GM12892 (cell line): ENCODE measurements at places on chromosomes 5 and 9.
A peak's percentile ranks its signal among the peaks of the same experiment; 100 is the strongest.

- DNase-seq = no peak
These were observed 14.1 kb downstream of the ASPN start for GRCh38 chr9:92468206-92468605.

- DNase-seq = no peak
These were observed 439.3 kb downstream of the DTWD2 start for GRCh38 chr5:118548761-118549720.

- no peak for DNase-seq
These were observed 146.2 kb downstream of the MARCHF11 start for GRCh38 chr5:16033187-16033925.

DNA sequence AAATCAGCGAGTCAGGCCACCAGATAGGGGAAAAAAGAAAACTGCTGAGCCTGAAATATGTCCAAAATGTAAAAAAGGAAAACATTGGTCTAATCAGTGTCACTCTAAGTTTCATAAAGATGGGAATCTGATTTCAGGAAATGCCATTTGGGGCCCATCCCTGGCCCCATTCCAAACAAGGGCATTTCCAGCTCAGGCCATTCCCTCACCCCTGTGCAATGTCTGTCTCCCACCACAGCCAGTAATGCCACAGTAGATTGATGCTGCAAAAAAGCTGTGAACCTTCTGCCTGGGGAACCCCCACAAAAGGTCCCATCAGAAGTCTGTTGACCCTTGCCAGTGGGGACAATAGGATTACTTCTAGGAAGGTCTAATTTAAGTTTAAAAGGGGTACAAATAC lies 199.6 kb downstream of the YTHDC2 start:
- no peak for DNase-seq

DNA sequence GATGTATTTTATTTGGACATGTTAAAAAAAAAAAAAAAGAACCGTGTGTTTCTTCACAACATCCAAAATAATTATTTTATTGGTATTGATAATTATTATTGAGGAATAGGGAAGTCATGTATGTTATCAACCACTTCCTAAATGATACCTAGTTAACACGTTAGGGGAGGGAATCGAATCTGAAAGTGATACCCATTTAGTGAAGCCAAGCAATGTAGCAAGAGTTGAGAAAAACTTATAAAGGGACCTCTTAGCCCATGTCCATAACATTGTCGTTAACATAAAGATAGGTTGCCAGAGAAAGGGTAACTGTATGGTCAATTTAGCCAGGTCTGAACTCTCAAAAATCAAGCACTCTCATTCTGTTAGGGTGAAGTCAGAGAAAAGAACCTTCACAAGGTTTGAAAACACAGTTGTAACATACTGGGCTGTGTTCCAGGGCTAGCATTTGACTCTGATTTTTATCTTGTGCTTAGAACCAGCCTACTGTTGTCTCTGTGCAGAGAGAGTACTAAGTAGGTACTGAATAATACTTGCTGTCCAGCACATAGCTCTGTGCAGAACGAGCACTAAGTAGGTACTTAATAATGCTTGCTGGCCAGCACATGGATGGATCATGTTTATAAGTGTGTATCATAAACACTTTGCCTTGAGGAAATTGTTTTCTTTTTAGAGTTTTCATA lies 60.4 kb downstream of the GHR start:
- no peak for DNase-seq

DNA sequence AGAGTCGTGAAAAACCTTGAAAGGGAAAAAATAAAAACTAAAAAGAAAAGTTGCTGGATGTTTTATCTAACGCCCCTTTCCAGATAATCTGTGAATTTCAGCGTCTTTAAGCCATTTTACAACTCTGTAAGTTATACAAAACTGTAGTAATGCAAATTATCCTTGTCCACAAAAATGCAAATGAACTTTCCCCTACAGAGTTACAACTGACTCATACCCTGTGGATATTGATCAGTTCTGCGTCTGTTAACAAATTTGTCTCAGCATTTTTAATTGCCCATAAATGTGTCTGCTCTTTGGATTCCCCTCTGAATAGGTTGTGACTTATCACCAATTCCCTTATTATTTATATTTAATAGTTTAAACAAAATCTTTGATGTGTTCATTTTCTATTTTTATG lies 105.9 kb upstream of the PRLR start:
- DNase-seq = no peak

- no peak for DNase-seq
These were observed 260.4 kb downstream of the GABRB2 start for GRCh38 chr5:161286066-161286655.

DNA sequence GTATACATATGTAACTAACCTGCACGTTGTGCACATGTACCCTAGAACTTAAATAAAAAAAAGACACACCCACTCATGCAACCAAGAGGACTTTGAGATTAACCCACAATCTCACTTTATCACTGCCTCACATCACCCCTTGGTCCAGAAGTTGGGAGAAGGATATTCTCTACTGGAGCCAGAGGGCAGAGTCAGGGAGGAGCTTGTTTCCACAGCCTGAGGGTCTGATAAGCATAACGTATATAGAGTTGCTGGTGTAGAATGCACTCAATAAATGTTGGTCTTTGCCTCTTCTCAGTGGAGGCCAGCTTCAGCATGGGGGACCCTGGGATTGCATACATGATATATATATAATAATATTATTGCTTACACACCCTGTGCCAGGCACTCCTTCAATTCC lies 10.1 kb downstream of the KCNV2 start:
- no peak for DNase-seq

DNA sequence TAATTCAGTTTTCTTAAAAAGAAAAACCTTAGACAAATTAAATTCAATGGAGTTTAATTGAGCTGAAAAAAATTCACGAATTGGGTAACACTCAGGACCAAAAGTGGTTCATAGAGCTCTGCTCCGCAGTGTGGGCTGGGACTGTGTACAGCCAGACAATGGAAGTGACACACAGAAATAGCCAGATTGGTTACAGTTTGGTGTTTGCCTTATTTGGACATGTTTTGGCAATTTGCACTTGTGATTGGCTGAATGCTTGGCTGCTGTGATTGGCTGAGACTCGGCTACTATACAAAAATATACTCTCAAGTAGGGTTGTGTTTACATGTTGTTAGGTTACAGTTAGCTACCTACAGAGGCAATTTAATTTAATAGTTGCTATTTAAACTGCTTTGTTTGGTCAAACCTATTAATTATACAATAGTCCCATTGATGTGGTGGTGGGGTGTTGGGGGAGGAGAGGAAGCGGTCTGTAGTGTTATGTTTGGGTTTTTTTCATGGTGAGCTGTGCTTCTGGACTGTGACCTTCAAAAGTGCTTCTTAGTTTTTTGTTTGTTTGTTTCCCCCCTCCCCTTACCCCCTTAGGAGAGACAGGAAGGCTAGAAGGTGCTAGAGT lies 95.2 kb downstream of the CNTLN start:
- DNase-seq = no peak

DNA sequence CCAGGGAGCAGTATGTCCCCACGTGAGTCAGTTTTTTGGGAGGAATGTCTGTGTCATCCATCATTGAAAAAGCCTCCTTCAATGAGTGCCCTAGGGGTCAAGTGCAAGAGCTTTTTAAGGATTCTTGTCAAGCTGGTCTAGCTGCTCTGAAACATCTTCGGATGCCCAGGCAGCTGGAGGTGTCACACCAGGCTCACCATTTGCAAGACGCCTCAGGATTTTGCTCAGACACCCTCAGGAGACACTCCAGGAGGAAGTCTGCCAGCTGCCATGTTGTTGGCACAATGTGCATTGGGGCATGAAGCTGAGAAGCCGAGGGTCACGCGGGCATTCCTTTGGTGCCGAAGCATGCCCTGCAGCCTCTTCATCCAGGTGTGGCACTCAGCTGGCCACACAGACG lies 111.1 kb upstream of the S1PR3 start:
- DNase-seq = no peak

- no peak for DNase-seq
These were observed 199.4 kb upstream of the SLC24A2 start for GRCh38 chr9:19988281-19988680.

DNA sequence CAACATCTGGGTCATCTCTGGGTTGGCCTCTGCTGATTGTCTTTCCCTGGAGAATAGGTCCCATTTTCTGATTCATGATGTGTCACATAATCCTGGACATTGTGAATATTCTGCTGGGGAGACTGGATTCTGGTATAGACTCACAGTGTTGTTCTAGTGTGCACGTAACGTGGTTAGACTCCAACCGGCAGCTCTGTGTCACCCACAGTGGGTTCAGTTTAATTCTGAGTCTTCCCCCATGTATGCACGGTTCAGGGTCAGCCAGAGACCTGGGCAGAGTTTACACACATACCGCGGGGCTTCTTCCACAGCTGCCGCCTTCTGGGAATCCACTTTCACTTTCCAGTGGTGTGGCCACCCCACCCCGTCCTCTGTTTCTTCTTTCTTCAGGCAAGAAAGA lies 38.0 kb upstream of the LRRC14B start:
- DNase-seq = no peak

DNA sequence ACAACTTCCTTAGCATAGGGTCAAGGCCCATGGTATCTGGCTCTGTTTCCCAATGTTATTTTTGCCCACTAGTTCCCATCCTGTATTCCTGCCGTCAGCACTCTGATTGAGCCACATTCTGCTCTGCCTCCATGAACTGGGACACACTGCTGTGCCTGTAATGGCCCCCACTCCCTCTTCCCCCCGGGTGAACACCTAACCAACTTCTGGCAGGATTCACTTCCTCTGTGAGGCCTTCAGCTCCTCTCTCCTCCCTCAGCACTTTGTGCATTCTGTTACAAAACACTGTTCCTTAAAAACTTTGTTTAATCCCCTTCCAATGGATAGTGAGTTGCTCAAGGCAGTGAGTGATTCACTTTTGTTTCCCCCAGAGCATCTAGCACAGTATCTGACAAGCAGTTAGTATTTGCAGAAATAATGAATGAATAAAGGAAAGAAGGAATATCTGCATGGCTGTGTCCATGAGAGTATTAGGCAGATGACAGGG lies 183.6 kb downstream of the EFNA5 start:
- no peak for DNase-seq

- DNase-seq = peak; percentile 32
These were observed 684 bp upstream of the MED7 start for GRCh38 chr5:157143127-157143971.

GRCh38 chr5:115543365-115544042 lies 1.1 kb downstream of the FEM1C start:
- peak; percentile 19 for DNase-seq

DNA sequence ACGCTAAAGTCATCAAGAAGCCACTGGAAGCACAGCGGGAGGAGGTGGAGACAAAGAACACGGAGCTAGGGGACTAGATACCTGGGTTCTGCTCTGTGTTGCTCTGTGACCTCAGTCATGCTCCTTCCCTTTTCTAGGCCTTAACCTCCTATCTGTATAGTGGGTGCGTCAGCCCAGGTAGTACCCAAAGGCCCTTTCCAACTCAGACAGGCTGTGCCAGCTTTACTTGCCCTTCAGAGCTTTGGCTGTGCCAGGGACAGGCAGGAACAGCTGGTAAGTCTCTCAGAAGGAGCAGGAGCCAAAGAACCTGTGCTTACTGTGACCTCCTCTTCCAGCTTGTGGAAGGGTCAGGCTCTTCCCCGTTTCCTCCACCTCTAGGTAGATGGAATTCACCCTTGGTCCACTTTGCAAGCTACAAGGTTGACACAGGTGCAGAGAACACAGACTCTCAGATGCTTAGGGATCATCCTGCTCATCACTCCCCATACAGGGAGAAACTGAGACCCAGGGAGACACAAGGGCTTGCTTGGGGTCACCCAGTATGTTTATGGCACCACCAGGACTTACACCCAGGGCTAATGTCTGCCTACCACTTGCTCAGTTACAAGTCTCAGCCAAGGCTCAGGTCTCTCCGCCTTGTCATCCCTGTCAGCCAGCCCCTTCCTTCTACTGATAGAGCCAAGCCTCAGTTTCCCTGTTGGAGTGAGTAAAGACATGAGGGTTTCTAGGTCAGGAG lies 1.7 kb downstream of the CCDC69 start:
- no peak for DNase-seq

- no peak for DNase-seq
These were observed 22.8 kb upstream of the ANKRD18A start for GRCh38 chr9:38642951-38643814.

GRCh38 chr5:151005950-151006576 lies 14.3 kb upstream of the GPX3 start:
- DNase-seq = no peak

DNA sequence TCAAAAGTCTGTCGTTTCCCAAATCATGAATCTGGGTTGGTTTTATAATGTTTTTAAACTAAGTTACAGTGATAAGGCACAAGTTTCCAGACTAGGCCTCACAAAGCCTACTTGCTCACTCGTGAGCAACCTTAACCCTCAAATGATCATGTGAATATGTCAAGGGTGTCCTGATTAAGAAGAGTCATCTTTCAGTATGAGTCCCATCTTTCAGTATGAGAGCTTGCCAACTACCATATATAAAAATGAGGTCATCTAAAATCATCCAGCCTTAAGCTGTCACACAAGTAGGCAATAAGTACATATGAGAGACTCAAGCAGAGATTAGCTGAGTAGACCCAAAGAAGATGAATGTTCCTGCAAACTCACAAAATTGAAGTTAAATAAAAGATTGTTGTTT lies 668.4 kb upstream of the FAM174A start:
- no peak for DNase-seq

DNA sequence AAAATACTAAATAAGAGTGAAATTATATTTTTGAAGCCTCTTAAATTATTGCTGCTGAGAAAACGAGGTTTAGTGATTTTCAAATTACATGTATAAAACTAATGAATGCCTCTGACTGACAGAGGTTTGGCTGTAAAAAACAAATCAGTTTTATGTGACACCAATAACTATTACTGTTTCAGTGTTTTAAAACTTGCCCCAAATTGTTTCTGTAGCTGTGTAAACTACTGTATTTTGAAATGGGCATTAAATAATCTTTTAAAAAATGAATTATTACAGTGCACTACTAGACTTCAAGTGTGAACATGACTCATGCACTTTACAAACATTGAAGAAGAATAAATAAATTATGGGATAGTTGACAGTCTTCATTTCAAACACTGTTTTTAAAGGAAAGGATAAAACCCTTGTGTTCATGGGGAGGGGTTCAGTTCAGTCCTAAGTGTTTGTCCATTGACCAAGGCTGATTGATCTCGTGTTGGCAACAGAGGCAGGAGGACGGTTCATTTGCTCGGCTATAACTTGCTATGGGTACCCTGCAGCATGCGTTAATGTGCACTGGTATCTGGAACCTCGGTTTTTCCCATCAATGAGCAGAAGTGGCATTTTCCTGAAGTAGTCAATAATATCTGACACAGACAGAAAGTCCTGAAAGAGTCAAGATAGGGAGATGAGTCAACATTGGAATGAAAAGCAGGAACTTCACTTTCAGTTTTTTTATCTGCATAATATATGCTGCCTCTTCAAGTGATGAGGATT lies 15.6 kb downstream of the C5orf58 start:
- DNase-seq = no peak
